DND-41 (cell line): ENCODE measurements at places on chromosomes 5 and 9.

DNA sequence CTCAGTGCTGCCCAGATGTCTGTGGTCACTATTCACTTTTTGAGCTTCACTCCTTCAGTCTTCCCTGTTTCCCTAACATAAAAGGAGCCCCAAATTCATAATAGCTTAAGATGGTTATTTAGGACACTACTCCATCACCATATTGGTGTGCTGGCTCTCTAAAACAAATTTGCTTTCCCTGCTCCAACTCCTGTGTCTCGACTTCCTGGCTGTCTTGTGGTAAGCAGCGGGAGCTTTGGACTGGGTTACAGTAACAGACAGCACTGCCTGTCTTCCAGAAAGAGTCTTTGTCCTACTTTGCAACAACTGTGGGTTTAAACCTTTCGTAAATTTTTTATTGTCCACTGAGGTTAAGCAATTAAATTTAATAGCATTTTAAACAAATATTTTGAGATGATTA, 389.4 kb downstream of the CDH9 start:
- no peak for DNase-seq

- no peak for DNase-seq
Observed at GRCh38 chr5:158953929-158954534, 145.7 kb downstream of the EBF1 start.

- no peak for DNase-seq
Observed at GRCh38 chr5:126066836-126067235, 356.4 kb upstream of the GRAMD2B start.

DNA sequence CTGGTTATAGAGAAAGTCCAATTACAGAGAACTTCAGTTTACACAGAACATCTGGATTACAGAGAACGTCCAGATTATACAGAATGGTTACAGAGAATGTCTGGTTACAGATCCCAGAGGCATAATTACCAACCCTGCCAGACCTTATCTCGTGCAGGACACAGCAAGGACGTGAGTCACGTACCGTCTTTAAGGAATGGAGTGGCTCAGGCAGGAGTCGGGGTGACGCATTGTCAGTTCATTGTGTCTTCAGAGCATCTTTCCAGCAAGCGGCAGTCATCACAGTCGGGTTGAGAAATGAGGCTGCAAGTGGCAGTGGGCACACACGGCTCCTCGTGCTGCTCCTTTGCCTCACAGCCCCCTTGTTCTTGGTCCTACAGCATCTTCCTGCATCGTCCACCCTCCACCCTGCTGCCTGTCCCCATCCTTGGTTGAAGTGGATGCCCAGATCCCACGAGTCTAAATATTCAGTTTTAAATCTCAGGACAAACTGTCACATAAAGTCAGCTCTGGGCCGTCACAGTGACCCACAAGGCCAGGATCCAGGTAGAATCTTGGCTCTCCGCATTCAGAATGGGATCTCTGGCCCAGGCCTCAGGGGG, 30.0 kb upstream of the SLC6A19 start:
- no peak for DNase-seq

DNA sequence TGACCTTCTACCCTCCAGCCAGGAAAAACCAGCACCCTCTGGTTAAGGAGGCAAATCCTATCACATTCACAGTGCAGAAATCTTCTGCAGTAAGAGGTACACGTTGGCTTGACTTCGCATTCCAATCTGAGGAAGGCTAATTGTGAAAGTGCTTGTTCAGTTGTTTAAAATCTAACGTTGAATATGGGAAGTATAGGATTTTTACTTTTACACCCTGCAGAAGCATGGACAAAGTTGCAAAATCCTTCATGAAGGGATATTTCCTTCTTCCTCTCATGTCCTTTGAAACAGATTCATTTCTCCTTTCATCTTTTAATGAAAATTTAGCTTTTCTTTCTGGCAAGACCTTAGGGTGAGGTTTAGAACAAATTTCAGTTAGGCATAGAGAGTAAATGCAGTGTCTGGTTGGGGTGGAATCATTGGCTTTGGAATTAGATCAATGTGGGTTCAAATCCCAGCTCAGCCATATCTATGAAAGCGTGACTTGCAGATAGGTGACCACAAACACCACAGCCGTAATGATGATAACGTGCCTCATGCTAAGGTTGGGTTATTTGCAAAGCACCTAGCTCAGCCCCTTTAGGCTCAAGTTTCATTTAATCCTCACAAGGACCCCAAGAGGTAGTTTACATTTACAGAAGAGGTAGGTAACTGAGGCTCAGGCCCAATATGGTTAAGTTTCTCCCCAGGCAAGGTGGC, 42.2 kb upstream of the C5orf58 start:
- DNase-seq = no peak

- no peak for DNase-seq
Observed at GRCh38 chr5:135105105-135105484, 71.1 kb upstream of the PITX1 start.

- DNase-seq = no peak
Observed at GRCh38 chr5:31485376-31486207, 46.3 kb downstream of the DROSHA start.

DNA sequence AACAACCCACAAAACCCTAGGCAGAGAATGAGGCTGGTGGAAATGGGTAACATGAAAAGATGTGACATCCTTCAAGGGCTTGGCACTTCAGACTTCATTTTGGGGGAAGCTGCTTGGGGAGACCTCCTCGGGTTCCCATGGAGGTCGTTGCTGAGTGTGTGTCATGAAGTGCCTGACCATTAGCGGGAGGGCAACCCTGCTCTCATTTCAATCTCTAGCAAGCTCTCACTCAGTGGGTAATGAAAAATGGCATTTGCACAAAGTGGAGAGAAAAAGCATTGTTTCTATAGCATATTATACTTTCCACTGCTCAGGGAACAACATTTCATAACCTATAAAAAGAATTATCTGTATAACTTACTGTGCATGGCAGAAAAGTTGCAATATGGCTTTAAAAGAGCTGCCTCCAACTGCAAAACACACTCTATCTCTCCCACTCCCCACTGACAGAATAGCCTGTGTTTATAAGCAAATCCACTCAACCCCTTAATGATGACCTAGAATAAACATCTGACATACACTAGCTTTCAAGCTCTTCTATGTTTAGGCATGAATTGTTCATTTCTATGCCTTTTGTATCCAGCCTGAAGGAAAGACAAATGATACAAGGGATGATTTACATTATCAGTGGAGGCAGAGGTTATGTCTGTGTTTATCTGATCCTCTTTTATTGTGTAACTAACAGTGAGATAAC, 357.2 kb downstream of the ZSWIM6 start:
- no peak for DNase-seq

GRCh38 chr5:147731431-147732290, 50.9 kb downstream of the JAKMIP2 start:
- no peak for DNase-seq

DNA sequence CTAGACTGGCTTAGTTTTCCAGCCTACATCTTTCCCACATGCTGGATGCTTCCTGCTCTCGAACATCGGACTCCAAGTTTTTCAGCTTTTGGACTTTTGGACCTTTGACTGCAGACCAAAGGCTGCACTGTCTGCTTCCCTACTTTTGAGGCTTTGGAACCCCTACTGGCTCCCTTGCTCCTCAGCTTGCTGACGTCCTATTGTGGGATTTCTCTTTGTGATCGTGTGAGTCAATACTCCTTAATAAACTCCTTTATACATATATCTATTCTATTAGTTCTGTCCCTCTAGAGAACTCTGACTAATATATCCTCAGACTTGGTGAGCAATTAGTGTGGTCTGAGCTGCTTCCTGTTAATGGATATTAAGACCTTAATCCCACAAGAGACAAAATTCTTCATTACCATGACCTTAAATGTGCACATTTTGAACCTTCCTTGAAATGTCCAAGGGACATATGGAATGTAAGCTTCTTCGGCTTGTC, 752.9 kb downstream of the CDH18 start:
- DNase-seq = no peak

DNA sequence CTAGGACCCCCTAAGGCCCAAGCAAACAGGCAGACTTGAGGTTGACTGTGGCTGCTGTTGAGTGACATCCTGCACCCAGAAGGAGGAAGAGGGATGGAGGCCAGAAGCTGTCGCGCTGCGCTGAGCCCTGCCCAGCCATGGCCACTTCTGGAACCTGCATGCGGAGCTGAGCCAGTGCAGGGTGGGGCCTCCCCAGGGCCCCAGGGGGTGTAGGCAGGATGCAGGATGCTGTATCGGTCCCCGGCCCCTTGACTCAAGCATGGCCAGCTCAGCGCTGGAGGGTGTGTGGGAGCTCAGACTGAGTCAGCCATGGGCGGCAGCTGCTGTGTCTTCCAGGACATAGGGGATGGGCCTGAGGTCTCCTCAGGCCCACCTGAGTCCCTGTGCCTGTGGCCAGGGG, 26.9 kb downstream of the GLT6D1 start:
- DNase-seq = no peak
